ENCODE measurements at places on chromosomes 1 and 21.
A peak's percentile ranks its signal among the peaks of the same experiment; 100 is the strongest.

- no peak for DNase-seq
These were observed 150.3 kb downstream of the NUF2 start for GRCh38 chr1:163471779-163472650.

DNA sequence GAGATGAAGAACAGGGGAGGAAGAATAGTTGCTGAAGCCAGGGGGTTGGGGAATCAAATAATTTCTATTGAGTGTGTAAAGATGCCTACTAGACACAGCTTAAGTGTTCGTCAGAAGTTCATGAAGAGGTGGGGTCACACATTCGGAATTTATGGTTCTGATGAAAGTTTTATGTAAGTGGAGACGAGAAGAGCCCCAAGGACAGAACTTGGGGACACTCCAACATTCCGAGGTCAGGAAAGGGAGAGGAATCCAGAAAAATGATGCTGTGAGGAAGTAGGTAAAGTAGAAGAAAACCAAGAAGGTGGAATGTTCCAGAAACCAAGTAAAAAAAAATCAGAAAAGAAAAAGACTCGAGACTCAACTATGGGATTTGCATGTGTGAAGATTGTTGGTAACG, 272.5 kb downstream of the SIPA1L2 start:
- no peak for DNase-seq

DNA sequence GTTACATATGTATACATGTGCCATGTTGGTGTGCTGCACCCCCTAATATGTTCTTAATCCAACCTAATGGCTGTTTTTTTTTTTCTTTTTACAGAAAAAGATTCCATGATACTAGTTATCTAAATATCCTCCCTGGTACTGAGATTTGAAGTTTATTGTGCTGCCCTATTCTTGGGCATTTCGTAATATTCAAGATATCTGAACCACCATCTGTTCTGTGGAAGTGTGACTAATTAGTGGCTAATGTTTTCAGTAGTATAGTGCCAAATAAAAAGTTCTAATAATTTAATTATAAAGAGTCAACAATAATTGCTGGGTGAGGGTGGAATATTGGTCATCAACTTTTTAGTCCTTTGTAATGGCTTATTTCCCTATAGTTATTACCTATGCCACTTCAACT, 217.5 kb downstream of the GABPA start:
- DNase-seq = no peak

GRCh38 chr1:156281693-156282478, 739 bp downstream of the SMG5 start:
- DNase-seq = no peak

DNA sequence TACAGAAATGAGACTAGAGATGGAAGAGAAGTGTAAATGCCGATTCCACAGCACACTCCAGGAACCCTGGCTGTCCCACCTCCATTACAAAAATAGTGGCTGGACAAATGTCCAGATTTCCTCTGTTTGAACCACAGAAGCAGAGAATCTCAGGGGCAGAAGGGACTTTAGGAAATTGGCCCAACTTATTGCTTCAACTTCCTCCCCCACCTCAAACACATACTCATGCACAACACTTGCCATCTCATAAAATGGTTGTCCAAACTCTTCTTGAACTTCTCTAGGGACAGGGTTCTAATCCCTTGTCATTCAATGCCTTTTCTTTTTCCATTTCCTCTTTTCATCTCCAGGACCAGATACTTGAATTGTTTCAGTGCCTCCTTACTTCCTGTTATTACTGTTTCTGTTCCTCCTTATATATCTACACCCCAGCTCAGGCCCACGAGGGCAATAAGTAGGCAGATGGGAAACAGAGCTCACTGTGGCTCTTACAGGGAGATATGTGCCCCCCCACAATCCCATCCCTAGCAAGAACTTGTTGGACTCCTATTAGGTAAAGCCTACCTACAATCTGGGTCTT, 8.5 kb upstream of the B4GALT3 start:
- DNase-seq = no peak

DNA sequence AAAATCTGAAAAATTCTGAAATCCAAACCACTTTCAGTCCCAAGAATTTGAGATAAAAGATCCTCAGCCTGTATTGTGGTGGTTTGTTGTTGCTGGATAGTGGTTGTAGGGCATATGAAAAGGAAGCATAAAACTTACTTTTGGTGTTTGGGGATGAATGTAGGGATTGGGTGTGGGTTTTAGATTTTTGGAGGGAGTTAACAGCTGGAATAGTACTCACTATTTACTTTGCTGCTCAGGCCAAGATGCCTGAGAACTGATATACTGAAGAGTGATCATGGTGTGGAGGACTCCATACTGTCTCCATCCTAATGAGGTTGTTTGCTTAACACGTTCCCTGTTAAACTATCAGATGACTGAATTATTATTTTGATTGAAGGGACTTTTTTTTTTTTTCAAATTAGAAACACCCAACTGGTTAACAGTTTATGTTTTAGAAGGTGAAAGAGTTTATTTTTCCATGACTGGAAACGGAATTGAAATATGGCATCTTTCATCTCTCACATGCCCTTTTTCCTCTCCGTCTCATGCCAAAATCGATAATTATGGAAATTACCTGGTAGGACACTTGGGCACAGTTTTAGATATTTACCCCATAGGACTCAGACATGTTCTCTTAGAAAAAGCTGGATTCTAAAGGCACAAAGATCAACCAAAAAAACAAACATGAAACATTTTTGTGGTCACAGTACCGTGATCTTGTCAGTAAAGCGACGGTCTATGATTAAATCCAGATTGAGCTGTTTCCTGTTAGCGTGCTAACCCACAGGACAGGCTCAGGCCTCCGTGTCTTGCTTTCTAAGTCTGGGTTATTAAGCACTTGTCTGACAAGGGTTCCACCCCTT, 37.3 kb downstream of the RGL1 start:
- no peak for DNase-seq

DNA sequence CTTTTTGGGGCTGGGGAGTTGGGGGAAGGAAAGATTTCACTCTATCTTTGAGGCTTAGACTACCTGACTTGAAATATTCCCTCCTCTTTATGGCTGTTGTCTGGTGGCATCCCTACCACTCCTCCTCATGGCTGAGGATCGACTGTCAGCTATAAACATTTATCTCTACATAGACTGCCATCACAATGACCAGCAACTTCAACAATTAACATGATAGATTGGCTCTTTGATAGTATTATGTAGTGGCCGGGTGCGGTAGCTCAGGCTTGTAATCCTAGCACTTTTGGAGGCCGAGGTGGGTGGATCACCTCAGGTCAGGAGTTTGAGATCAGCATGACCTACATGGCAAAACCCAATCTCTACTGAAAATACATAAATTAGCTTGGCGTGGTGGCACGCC, 72.4 kb downstream of the GABPA start:
- DNase-seq = no peak

DNA sequence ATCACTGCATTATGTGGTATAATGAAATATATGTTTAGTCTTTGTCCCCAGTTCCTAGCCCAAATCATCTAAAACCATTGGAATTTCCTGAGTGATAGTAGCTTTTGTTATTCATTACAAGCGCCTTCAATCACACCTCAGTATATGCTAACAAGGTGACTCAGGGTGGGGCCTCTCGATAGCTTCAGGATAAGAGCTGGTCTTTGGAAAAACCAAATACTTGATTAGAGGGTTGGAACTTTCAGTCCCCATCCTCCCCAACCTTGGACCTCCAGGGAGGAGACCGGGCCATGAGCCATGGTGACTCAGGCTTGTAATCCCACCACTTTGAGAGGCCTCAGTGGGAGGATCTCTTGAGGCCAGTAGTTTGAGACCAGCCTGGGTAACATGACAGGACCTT, 5.1 kb upstream of the BRDT start:
- no peak for DNase-seq

DNA sequence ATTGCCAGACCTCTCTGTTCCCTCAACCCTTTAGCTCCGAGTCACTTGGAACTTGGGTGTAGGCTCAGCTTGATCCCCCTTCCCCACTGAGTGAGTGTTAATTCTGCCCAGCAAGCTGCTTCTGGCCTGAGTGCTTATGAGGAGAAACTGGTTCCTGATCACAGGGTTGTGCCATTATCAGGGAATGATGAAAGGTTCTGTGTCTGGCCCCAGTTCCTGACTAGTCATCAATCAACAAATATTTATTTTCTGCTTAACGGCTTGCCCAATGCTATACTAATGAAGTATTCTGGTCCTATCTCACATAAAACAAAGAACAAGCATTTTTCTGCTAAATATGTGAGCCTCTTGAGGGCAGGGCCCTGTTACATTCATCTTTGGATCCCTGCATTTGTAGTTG, 20.8 kb downstream of the CC2D1B start:
- DNase-seq = no peak

GRCh38 chr1:240831191-240831631, 219.3 kb upstream of the GREM2 start:
- no peak for DNase-seq

GRCh38 chr1:15418806-15419515, 9.3 kb downstream of the EFHD2 start:
- DNase-seq = no peak

GRCh38 chr1:224623743-224624333, 7.7 kb downstream of the CNIH3 start:
- DNase-seq = peak; percentile 14

- DNase-seq = no peak
These were observed 18.1 kb upstream of the TENT5C start for GRCh38 chr1:117587499-117588356.

- DNase-seq = no peak
These were observed 23.5 kb downstream of the KCNT2 start for GRCh38 chr1:196584696-196585095.

DNA sequence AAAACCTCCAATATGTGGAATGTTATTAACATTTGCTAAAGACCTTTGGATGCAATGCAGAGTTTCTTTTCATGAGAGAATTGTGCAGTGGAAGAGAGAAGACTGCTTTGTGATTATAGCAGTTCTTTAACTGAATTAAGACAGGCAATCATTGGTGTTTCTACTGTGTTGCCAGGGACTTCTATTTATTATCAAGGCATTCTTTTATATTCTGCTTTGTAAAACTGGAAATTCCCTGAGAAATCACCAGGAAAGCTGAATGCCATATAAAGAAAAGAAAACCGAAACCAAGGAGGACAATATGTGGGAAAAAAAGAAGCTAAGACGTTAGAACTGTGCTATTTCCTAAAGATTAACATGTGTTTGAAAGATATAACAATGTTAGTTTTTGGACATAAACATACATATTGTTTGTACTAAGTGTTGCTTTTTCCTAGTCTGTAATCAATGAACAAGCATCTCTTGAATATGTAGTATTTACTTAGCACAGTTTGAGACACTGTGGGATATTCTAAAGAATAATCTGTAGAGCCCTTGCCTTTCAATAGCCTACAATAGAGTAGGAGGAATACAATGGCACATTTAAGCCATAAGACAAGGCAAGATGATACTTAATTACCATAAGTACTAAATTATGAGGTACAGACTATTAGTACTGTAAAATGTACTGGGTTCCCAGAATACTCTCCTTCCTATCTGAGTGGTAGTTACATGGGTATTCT, 47.1 kb downstream of the EXTL2 start:
- no peak for DNase-seq

GRCh38 chr1:164337394-164337793, 221.6 kb upstream of the PBX1 start:
- DNase-seq = no peak

DNA sequence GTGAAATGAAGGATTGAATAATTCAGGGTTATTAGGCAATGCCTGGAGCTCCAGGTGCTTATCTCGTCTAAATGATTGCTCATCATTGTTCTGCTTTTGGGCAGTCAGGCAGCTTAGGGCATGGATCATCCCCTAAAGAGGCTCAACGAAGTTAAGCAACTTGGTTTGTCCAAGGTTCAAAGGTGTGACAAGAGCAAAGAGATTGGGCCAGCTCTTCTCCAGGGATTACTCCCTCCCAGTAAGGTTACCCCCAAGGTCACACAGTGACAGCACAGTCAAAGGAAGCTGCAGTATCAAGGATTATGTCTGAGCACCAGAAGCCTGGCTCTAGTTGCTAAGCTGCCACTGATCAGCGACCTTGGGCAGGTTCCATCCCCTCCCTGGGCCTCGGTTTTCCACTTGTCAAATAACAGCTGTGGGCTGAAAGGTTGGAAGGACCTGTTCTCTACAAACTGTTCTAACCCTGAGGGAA, 6.8 kb downstream of the ETNK2 start:
- no peak for DNase-seq

GRCh38 chr1:84301004-84301784, at the start of gene SAMD13:
SAMD13 (plus strand) TSS chr1:84301708; CDS start chr1:84303235, 1,527 bp downstream.
- no peak for DNase-seq

DNA sequence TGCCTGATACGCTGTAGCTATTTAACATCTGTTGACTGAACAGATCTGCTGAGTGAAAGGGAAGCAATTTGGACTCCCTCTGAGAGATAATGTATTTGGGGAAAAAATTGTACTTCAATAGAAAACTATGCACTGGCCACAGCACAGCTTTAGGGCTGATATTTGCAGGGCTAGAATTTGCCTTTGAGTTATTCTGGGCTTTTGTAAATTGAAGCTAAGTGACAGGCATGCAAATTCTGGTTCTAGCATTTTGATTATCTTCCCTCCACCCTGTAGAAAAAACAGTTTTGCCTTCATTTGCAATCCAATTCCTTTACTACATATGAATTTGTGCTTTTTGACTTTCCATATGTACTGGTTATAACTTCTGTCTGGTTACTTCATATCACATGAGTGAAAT, 7.9 kb downstream of the KYAT3 start:
- DNase-seq = no peak

- DNase-seq = no peak
These were observed 31.2 kb downstream of the VANGL2 start for GRCh38 chr1:160431571-160431970.

DNA sequence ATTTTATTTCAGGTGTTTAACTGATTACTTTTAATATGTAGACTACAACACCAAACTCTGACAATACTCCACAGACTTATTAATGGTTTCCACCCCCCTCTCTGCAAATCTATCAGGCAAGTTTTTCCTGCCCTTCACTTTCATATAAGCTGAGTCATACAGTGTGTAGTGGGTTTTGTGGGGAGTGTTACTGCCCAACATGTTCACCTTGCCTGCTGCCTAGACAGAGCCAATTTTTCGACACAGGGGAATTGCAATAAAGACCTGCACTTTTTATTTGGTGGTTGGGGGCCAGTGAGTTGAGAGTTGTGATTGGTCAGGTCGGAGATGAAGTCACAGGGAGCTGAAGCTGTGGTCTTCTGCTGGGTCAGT, 119.7 kb downstream of the PPIAL4G start:
- DNase-seq = no peak

- no peak for DNase-seq
These were observed 14.0 kb upstream of the WASF2 start for GRCh38 chr1:27503844-27504587.

GRCh38 chr1:30526652-30527345, 196.6 kb downstream of the MATN1 start:
- DNase-seq = no peak

DNA sequence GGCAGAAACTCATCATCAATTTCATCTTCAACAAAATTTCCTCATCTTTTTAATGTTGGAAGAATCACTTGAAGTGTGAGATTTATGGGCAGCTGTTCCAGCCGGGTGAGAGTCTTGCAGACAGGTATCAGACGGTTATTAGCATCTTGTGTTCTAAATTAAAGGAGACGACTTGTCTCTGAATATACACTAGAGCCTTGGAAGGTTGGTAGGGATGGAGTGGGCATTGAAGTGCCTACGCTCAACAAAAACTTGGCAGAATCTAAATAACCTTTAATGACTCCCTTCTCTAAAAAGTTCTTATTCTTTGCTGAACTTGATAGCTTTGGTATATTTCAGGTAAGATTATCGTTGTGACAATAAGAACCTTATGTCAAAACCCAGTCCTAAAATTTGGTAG, 111.5 kb upstream of the MAGI3 start:
- no peak for DNase-seq
